ENCODE measurements at places on chromosomes 4 and X.

GRCh38 chr4:99710020-99710419 is 52.4 kb upstream of the C4orf54 start:
- DNase-seq: no peak

- peak; percentile 11 for DNase-seq
Observed at GRCh38 chrX:110966839-110967238, 129.2 kb upstream of the PAK3 start.

DNA sequence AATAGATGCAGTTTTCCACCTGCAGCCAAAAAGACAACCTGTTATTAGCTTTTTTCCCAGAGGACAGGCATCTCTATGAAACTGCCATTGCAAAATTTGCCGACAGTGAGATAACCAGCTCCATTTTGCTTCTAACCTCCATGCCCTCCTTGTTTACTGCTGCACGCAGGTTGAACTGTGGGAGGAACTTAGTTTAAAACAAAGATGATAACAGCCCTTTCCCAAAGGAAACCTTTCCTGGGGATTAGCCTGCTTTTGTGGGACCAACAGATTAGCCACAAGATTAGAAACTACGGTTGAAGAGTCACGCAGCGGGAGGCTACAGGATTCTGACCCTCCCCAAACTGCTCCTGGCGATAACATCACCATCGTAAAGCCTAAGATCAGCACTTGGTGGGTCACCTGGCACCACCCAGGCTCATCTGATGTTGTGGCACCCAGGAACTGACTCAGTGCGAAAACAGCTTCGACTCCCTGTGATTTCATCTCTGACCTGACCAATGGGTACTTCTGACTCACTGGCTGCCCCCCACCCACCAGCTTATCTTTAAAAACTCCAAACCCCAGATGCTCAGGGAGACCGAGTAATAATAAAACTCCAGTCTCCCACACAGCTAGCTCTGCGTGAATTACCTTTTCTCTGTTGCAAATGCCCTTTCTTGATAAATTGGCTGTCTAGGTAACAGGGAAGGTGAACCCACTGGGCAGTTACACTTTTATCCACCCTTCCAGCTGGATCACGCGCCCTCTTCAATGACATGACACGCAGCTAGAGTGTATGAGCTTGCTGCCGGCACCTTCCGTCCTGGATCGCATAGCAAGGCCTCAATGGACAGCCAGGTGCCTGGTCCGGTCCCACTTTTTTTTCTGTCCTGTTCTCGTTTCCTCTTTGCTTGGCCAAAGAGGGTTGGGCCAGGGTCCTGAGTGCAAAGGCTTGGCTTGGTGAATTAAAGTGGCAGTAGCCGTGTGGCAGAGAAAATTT is 27.2 kb downstream of the NOP14 start:
- peak; percentile 90 for DNase-seq

GRCh38 chrX:141924293-141924692 is 20.6 kb downstream of the MAGEC1 start:
- DNase-seq: peak; percentile 42

GRCh38 chr4:156628858-156629257 is 342.7 kb downstream of the PDGFC start:
- DNase-seq: no peak
